LHCN-M2 (cell line): ENCODE measurements at places on chromosomes 11 and 22. TPM values are rescaled to one million over a fixed set of nuclear protein-coding genes. Genes with fewer than 3 reads are reported as not detected.

Gene CNTF
- 1.3 and 2.6 TPM in 2 replicates for total RNA-seq

Gene PIWIL4
- 0.52 and 1.2 TPM in 2 replicates for total RNA-seq

Gene RBM14
- total RNA-seq: 50.0 and 58.7 TPM in 2 replicates

Gene HSPB2
- total RNA-seq: 0.58 and 1.6 TPM in 2 replicates

DNA sequence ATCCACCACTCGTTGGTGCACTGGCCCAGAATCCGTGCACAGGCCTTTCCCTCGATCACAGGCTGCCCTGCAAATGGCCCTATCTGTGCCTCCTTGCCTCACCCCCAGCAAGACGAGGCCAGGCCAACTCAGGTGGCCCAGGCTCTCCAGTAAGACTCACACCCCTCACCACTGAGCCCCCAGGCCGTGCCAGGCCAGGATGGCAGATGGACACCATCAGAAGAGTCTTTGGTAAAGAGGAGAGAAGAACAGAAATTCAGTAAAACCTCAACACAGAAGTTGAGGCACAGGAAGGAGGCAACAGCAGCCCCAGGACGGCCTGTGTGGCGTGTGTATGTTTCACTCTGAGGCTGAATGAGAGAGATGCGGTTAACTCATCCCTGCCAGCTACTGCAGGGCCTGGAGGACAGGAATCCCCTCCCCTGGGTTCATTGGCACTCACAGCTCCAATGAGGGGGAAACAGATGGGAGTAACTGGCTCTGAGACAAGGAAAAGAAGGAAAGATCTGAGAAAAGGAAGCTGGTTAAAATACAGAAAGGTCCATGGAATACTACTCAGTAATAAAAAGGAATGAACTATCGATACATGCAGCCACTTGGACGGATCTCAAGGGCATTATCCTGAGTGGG lies 54.1 kb upstream of the WNT11 start:
- DNase-seq: no peak

DNA sequence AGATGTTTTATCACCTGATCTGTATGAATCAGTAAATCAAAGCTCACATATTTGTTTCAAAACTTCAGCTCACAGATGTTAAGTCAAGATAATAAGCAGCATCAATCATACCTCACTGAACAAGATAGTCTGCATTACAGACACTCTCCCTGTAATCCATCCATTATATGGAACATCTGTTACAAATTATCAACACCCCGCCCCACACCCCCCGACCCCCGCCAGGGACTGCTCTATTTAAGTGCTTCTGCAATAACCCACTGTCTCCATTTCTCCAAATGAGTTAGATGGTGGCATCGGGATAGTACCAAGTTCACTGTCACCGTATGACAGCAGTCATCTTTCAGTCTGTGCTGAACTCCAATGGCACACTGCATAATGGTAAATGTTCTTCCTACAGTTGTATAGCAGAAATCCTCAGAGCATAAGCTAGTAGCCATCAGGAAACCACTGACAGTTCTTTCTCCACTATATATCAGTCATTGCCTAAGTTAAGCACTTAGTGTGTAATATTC lies 447.0 kb upstream of the ARHGAP42 start:
- no peak for DNase-seq

DNA sequence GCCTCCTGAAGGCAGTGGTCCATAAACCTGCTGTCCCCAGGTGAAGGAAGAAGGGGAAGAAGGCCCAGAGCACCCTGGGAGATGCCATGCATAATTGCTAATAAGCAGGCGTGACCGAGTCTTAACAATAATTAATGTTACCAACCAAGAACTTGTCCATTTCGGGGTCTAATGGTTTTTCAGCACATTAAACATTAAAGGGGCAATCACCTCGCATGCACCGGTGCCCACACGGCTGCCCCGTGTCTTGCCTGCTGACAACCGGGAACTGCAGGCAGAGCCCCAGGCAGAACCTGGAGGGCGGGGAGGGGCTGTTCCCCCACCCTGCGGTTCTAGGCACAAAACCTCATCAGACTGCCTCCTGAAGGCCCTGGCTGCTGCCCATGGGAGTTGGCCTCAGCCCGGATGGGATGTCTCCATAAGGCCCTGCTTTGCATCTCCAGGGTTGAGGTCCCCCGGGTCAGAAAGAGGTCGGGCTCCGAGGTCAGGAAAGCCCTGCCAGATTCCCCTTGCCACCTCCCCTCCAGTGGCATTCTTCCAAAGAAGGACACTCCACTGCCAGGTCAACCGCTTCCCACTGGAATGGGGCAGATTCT lies 169.0 kb downstream of the BUD13 start:
- DNase-seq: no peak
